ENCODE measurements at places on chromosomes 2 and 18.
A peak's percentile ranks its signal among the peaks of the same experiment; 100 is the strongest.

DNA sequence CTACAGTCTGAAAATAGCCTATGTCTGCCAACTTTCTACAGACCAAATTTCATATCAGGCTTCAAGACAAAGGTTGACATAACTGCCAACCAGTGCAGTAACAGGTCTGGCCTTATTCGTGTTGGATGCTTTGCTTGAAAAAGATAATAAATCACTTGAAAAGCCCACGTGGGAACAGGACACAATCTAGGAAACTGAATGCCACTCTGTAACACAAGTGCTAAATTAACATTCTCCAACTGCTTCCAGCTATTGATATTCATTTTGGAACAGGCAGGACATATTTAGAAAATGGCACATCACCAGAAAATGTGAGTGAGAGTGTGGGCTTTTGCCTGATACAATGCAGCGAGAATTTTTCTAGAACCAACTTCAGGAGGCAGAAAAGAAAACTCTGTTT is 165.9 kb upstream of the CCDC150 start:
- no peak for DNase-seq

DNA sequence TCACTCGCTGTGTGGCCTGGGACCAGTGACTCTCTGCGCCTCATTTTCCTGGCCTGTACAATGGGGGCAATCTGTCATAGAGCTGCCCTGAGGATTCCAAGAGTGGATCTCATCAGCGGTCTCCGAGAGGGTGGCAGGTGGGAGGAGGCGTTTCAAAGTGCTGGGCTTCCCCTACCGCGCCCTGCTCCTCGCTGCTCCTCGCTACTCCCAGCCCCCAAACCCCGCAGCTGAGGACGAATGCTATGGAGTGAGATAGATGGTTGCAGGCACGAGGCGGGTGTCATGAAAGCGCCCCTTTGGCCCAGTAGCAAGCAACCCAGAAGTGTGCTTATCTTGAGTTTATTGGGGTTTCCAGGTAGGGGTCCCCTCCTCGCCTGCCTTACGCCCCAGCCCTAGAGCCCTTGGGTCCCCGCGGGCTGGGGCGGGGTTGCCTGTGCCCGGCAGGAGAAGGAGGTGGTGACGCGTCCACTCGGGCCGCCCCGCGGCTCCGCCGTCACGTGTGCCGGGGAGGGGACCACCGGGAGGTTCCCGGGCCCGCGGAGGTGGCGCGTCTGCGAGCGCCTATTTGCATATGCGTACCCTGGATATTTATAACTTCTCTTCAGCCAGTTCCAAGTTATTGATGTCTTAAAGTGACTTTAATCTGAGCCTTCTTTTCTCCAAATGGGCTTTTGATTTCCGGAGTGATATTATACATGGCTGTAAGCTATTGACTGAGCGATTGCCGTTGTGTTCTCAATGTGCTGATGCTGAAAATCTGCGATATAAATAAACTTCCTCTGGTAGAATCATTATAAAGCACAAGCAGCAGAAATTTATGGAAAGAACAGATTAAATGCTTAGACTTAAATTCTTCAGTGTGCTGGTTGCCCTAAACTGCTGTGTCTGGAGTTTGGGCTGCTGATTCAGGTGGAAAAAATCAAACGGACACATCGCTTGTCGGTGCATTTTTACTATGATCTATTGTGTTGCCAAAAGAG is 263.7 kb downstream of the ATAD2B start:
- no peak for DNase-seq

DNA sequence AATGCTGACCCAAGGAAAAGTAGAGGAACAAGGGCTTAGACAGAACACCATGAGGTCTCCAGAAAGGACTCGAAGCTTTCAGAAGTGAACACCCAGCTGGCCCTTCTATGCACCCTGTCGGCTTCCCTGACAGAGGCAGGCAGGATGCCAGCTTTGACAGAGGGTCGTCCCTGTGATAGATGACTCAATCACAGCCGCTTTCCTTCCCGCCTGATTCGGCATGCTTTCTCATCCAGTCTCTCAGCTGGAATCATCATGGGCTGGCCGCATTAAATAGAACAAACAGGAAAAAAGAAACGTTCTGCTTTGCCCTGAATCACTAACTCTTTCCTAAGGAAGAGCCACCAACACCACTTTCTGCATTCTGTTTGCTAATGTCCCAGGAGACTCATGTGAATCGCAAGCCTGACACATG is 140.3 kb upstream of the RAB12 start:
- no peak for DNase-seq

- DNase-seq, result no peak
These were observed 229.3 kb downstream of the HNMT start for GRCh38 chr2:138193416-138194213.

DNA sequence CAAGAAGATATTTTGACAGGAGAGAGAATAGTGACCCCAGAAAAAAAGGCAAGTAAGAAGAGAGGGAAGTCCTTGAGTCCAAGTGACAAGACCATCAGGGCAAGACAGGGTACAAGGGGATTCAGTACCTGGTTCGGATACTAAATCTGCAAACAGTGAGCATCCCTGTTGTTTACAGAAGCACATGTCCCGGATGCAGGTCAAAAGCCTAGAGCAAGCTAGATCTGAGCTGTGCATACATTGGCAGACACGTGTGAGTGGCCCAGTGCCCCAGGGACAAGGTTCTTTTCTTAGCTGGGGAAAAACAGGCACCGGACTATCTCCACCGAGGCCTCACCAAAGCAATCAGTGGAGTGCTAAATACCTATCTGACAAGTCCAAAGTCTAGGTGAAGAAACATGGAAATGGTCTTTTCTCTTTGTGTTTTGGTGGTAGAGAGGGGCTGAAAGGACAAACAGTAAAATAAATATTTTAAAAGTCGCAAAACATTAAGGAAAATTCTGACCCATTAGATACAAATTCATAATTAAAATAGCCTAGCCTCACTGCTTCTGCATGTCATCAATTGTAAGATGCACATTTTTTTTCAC is 165.2 kb downstream of the SUCLG1 start:
- DNase-seq, result no peak

GRCh38 chr2:48016225-48017019 is 110.1 kb upstream of the FBXO11 start:
- peak; percentile 10 for DNase-seq

- DNase-seq, result no peak
These were observed 44.5 kb downstream of the PKP4 start for GRCh38 chr2:158501301-158501700.

GRCh38 chr2:18401471-18401870 is 159.0 kb downstream of the RDH14 start:
- DNase-seq, result no peak

- DNase-seq, result no peak
These were observed 297.9 kb upstream of the MMADHC start for GRCh38 chr2:149885468-149885867.

- DNase-seq, result no peak
These were observed 27.8 kb downstream of the VWA3B start for GRCh38 chr2:98114643-98115330.

GRCh38 chr2:168999668-169000213 is 31.4 kb downstream of the ABCB11 start:
- no peak for DNase-seq

DNA sequence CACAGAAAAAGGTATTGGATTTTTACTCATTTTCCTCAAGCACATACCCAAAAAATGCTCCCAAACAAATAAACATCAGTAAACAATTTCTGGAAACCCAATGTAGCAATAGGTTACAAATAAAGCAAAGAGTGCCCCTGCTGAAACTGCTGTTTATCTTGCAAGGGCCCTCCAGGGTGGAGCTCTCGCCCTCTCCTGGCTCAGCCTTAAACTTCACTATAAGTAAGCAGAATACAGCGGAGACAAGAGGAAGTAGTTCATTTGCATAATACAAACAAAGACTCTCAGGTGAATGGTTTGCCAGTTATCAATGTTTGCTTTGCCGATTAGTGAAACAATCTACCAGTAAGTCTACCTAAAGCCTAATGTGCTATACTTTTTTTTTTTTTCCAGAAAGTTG is 437.6 kb downstream of the DLGAP1 start:
- DNase-seq, result no peak

GRCh38 chr2:188333751-188334524 is 42.3 kb downstream of the GULP1 start:
- DNase-seq, result no peak

DNA sequence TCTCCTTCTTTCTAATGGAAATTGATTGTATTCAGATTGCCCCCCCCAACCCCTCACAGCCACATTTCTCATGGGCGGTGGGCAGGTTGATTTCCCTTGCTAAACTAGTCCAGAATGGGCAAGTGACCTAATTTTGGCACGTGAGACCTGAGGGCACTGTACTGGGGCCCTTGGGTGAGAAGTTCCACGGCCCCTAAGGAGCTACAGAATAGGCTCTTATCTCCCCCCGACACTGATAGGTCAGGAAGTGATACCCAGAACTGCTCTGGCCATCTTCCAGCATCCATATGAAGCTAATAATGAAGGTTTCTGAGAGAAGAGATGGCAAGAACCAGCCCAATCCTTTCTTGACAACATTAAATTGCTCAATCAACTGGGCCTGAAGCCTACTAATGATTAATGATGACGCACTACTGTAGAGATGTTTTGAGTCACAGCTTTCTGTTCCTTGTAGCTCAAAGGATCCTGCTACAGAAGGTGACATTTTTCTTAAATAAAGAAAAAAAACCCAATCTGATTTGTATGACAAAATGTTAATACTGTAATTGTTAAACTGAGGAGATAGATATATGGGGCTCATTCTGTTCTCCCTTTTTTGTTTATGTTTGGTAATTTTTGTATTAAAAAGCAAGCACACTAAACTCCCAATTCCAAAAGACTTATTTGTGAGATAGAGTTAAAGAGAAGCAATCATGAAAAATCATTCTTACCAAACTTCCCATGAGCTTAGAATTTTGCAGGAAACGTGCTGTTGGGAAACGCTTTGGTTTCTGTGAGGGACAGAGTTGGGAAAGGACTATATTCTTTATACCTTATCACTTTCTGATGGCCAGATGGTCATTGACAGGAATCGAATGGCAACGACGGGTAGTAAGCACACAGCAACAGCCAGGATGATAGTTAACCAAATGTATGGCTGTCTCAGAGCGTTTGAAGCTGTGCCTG is 28.2 kb upstream of the NARS1 start:
- no peak for DNase-seq

- DNase-seq, result no peak
These were observed 237.2 kb downstream of the RNF152 start for GRCh38 chr18:61655630-61656029.

GRCh38 chr2:62998949-62999348 is 51.7 kb upstream of the OTX1 start:
- no peak for DNase-seq
